ENCODE measurements at places on chromosomes 7 and 10. TPM values are rescaled to one million over a fixed set of nuclear protein-coding genes. Genes with fewer than 3 reads are reported as not detected.

GRCh38 chr7:90413185-90413528, 9.9 kb downstream of the CLDN12 start:
- no peak for DNase-seq
- H3K27me3 ChIP-seq = no peaks in the 10 kb centered on the region
- H3K36me3 ChIP-seq = no peaks in the 10 kb centered on the region
- H3K27ac ChIP-seq = no peak overlapping the region

DNA sequence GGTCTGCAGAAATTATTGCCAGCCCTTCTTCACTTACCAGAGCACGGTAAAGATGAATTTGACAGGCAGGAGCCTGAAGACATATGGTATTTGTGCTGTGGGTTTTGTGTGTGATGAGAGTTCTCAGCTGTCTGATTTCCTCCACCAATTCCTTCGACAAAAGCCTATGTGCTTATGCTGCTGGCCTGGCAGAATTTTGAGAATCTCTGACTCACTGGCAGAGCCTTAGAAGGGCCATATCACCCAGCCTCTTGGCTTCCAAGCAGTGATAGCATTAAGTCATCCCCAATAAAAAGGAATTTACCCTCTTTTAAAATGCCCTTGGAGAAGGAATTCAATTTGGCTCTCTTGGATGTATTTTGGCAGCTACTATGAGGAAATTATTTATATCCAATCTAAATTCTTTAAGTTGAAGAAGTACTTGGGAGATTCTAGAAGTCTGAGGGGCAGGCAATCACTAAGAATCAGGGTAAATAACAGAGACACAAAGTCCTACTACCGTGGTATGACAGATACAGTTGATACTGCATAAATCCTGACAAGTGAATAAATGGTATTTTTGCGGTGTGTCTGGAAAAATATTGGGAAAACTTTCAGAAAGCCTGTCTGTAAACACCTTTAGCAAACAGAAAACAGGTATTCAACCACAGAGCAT, 68.6 kb upstream of the EFCAB10 start:
- H3K27ac ChIP-seq = no peak overlapping the region
- H3K4me3 ChIP-seq = no peak overlapping the region
- no peaks in the 10 kb centered on the region for H3K4me1 ChIP-seq
- DNase-seq = no peak
- H3K36me3 ChIP-seq = peaks cover 52% of the 10 kb centered on the region
- H3K27me3 ChIP-seq = no peaks in the 10 kb centered on the region

DNA sequence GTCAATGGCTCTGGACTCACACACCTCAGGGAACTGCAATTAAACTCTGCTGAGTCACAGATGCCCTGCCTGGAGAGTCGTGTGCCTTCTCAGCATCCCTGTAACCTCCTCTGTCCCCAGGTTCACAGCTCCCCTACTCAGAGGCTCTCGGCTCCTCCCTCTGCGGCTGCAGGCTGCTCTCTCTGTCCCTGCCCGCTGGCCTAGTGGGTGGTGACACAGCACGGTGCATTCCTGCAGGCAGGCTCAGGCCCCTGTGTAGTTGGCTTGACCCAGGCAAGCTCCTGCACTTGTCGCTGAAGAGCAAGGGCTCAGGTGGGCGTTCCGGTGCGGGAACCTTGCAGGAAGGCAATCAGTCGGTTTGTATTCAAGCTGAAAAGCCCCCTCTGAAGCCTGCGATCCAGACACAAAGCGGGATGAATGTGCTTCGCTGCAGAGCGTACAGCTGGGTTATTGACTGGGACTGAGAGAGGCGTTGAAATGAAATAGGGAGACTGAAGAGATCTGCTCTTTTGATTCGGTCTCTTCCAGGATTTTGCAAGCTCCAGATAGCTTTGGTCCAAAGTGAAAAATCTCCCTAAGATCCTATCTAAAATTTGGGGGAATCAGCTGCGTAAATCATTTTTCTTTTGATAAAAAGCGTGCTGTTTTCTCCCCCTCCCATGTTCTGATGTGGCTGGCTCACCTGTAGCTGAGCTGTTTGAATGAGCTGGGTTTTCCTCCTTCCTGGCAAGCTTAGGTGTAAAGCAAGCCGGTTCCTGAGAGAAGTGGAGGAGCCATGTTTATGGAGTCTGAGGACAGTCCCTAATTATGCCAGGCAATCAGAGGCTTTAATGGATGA, 208.7 kb upstream of the PHYHIPL start:
- no peaks in the 10 kb centered on the region for H3K27me3 ChIP-seq
- no peak for DNase-seq
- H3K27ac ChIP-seq = no peak overlapping the region
- no peaks in the 10 kb centered on the region for H3K4me1 ChIP-seq

DNA sequence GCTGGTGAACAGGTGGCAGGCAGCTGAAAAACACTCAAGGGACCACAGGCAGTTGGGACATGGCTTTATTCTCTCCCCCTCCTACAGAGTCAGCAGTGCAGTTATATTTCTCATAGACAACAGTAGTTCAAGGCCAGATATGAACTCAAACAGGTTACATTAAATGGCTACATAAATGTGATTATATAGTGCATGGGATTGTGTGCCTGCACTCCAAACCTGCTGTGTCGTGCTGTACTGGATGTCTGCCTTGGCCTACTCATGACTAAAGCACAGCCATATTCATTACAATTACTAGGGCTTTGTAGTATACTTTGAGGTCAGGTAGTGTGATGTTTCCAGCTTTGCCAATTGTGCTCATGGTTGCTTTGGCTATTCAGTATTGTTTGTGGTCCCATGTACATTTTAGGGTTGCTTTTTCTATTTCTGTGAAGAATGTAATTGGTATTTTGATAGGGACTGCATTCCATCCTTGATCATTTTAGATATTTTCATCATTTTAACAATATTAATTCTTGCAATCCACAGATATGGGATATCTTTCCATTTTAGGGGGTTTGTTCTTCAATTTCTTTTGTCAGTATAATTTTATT, 393.6 kb downstream of the CNTNAP2 start:
- no peak overlapping the region for H3K4me3 ChIP-seq
- no peak overlapping the region for H3K27ac ChIP-seq
- H3K36me3 ChIP-seq = no peaks in the 10 kb centered on the region
- no peaks in the 10 kb centered on the region for H3K27me3 ChIP-seq

DNA sequence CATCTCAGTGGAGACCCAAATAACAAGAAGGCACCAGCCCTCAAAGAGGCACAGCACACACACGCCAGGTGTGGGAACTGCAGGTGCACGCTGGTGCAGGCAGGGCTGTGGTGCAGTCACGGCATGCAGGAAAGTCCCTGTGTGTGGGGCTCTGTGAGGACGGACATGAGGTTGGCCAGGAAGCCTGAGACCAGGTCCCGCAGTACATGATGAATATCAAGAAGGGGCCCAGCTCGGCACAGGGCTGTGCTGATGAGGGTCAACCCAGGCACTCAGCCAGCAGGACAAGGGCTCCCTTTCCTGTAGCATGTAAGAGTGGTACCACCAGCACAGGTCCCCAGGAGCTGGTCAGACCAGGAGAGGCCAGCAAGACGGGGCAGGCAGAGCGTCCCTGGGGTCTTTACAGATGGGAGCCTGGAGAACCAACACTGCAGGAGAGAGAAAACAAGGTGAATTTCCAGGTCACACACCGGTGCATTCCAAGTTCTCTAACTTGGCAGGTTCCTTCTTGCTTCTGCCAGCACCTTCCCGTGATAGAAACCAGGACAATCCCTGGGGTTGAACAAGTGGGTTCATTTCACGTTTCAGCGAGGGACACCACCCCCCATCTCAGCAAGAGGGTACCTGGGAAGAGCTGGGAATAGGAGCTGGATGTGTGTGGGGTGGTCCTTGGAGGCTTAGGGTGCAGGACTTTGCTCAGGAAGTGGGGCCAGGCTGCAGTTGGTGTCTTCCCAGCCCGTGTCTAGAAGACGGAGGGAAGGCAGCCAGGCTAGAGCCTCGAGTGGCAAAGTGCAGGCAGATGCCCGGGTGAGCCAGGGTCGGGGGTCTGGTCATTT, 244.8 kb upstream of the TCERG1L start:
- H3K27ac ChIP-seq = no peak overlapping the region
- DNase-seq = no peak
- no peaks in the 10 kb centered on the region for H3K4me1 ChIP-seq
- H3K36me3 ChIP-seq = no peaks in the 10 kb centered on the region
- H3K27me3 ChIP-seq = peaks cover 2% of the 10 kb centered on the region

The BTAF1 gene
- 58.2 TPM for polyA plus RNA-seq

DNA sequence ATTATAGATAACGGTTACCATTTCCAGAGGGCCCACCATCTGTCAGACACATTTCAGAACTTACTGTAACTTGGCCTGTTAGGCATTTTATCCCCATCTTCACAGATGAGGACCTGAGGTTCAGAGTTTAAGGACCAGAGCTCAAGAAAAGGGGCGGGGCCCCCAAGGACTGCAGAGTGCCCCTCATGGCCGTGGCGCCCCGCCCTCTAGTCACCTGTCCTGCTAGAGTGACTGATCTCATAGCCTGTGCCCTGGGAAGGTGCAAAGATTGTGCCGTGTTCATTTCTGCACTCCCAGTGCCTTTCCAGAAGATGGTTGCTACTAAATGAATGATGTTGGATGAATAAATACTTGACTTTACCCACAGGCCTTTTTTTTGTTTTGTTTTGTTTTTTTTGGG, 107.0 kb downstream of the XRCC2 start:
- no peak for DNase-seq
- H3K27ac ChIP-seq = no peak overlapping the region
- H3K4me1 ChIP-seq = no peaks in the 10 kb centered on the region
- no peaks in the 10 kb centered on the region for H3K27me3 ChIP-seq

DNA sequence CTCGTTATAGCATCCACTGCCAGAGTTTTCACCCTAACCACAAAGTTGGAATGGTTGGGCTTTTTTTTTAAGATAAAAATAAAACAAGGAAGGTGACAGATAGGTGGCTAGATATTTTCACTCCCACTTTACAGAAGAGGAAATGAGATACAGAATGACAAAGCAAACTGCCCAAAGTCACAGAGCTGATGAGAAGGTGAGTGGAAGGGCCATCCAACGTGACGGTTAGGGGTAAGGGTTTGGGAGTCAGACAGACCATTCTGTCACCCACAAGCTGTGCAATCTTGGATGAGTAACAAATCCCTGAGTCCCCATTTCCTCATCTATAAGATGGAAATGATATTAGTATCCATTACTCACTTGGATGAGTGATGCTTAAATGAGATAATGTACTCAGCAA, 106.9 kb upstream of the PDLIM1 start:
- no peaks in the 10 kb centered on the region for H3K36me3 ChIP-seq
- no peaks in the 10 kb centered on the region for H3K4me1 ChIP-seq
- peaks cover 4% of the 10 kb centered on the region for H3K27me3 ChIP-seq

The C10orf105 gene
- 0.12 TPM for polyA plus RNA-seq

- H3K4me1 ChIP-seq = peaks cover 39% of the 10 kb centered on the region
- H3K36me3 ChIP-seq = peaks cover 3% of the 10 kb centered on the region
- peak overlapping the region; percentile 82 for H3K27ac ChIP-seq
These were observed 1.7 kb downstream of the SCRN1 start for GRCh38 chr7:29987811-29988317.

The SLC39A12 gene
- polyA plus RNA-seq = not detected

Measured in B cell (primary cell).